ENCODE measurements at places on chromosomes 3 and 15. TPM values are rescaled to one million over a fixed set of nuclear protein-coding genes. Genes with fewer than 3 reads are reported as not detected.

DNA sequence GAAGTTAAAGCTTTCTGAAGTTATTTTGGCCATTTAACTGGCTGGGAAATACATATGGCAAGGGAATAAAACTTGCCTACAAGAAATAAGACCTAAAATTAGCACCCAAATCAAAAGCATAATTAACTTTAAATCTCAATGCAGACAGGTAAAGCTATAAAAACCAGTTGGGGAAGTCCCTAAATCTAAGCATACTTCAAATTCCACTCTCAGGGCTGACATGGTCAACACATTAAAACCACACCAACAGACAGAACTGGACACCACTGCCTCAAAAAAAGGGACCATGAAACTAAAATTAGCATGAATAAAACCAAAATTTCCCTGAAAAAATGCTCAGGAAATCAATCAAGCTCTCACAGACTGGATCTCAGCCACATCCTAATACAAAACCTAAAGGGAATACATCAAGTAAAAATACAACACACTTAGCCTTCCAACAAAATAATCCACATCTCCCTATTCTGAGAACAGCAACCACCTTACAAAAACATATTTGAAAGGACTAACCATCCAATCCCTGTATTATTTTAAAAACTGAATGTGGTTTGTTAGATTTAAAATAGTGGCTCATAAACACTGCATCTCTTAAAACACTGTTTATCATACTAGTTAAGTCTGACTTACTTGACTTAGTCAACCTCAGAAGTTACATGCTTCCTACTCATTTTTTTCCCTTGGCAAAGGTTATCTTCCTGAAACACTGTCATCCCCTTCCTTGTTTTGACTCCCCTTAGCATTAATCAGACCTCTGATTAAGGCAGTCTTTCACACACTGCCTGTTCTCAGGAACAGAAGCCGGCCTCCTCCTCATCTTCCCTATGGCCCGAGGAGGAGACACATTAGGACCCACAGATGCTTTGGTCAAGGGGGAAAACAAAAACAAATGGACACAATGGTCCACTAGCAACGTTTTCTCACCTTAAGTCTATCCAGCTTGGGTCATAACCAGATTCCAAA is 8.3 kb downstream of the TRA2B start:
- no peaks in the 10 kb centered on the region for H3K27me3 ChIP-seq
- peak overlapping the region; percentile 25 for H3K27ac ChIP-seq
- H3K4me3 ChIP-seq = peak overlapping the region; percentile 51
- H3K4me1 ChIP-seq = peaks cover 94% of the 10 kb centered on the region
- no peak for DNase-seq

Gene PAK6
- total RNA-seq = 0.65 TPM

- H3K36me3 ChIP-seq = peaks cover 28% of the 10 kb centered on the region
- H3K4me3 ChIP-seq = no peak overlapping the region
- no peak overlapping the region for H3K27ac ChIP-seq
- H3K27me3 ChIP-seq = no peaks in the 10 kb centered on the region
These were observed 37.1 kb downstream of the ZNF106 start for GRCh38 chr15:42453826-42454225.

Gene MYEF2
- 26.4 TPM for total RNA-seq

DNA sequence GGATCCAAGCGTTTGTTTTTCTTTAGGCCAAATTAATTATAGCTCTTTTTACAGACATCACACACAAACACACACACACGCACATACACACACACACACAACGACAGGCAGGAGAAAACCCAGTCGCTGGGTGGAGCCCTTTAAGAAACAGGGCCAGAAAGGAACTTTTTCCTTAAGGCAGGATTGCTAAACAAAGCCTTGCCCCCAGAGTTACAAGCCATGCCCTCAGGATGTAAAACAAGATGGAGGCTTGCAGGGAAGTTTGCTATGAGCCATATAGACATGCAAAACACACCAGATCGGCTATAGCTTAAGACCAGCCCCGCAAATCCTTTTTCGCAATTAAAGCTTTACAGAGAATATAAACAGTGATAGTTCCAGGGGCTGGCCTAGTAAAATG is 16.3 kb upstream of the IQCF2 start:
- no peaks in the 10 kb centered on the region for H3K36me3 ChIP-seq
- DNase-seq = no peak
- H3K4me3 ChIP-seq = no peak overlapping the region
- peaks cover 56% of the 10 kb centered on the region for H3K27me3 ChIP-seq

DNA sequence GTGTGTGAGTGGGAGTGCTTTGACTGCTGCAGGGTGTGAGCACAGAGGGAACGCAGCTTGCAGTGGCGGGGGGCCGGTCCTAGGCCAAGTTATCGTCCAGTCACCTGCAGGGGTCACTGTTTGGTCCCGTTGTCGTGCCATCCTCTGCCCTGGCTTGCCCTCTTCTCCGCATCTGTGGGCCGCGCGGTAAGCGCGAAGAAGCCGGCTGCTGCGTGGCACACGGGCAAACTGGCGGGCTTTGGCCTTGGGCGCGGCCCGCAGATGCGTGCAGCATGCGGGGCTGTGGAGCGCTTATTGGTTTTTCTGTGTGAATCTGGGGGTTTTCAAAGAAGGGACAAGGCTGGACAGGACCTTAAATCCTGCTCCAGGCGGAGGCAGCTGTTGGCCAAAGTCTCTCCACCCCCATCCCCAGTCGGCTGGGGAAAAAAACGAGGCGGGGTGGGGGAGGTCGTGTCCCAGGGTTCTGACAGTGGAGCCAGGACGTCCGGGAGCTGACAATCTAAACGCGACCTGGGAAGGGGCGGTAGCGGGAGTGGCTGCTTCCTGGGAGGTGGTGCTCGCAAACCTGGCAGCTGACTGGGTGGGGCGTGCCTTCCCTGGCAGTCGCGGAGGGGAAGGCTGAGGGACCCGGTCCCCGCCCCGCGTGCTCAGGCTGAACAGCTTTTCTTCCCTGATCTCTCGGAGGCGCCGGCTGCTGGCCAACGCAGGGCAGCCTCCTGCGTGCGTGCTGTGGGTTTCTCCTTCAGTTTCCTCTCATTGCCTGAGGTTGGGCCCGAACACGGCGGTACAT is 39.7 kb upstream of the VEPH1 start:
- no peaks in the 10 kb centered on the region for H3K4me1 ChIP-seq
- H3K36me3 ChIP-seq = no peaks in the 10 kb centered on the region
- peaks cover 24% of the 10 kb centered on the region for H3K27me3 ChIP-seq
- no peak overlapping the region for H3K27ac ChIP-seq
- no peak overlapping the region for H3K4me3 ChIP-seq
- no peak for DNase-seq

Gene CEMIP
- total RNA-seq = not detected

- DNase-seq = no peak
- H3K4me3 ChIP-seq = no peak overlapping the region
- H3K27me3 ChIP-seq = peaks cover 40% of the 10 kb centered on the region
- no peaks in the 10 kb centered on the region for H3K36me3 ChIP-seq
These were observed 67.7 kb downstream of the IGF2BP2 start for GRCh38 chr3:185757176-185757575.
